ENCODE measurements at places on chromosomes 3 and 15. TPM values are rescaled to one million over a fixed set of nuclear protein-coding genes. Genes with fewer than 3 reads are reported as not detected.

Gene STARD5
- total RNA-seq: 2.1 TPM

Gene TNFAIP8L3
- total RNA-seq: 29.1 TPM

Gene ARPP21
- total RNA-seq: 0.16 TPM

Gene SLC22A14
- total RNA-seq: not detected

Gene ZNF80
- not detected for total RNA-seq

Gene SEMA6D
- not detected for total RNA-seq

Gene XCR1
- total RNA-seq: not detected
